ENCODE measurements at places on chromosomes 7 and 10.

DNA sequence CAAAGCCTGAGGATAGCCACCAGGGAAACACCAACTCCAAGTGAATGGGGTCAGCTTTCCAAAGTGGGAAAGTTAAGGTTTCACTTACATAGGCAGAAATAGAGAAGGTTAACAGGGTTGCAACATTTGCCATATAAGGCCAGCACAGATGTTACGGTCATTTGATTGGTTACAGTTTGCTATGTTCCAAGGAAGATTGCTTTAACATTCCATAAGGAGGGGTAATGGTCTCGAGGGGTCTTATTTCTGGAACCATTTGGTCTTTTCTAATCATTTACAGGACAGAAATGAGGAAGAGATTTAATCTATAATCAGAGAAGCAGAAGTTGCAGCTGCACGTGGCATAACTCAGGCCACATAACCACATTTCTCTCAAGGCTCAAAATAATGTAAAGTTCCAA, 679.4 kb upstream of the C7orf33 start:
- no peak for DNase-seq

DNA sequence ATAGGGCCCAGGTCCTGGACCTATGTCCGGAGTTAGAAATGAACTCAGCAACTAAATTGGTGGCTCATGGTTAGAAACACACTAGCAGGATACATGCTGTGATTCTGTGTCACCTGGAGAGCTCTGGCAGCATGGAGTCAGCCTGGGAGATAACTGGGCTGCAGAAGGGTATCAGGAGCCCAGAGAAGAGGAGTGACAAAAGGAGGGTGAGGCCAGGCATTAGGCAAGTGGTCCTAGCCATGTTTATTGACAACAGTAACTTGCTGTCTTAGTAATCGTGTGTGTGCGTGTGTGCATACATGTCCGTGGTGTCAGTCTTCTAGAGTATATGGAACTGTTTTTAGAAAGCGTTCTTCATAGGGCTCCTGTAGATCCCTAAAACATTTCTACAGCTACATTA, 157.5 kb upstream of the PHYHIPL start:
- DNase-seq, result no peak

- DNase-seq, result no peak
These were observed 57.6 kb upstream of the ANAPC16 start for GRCh38 chr10:72158176-72158575.

GRCh38 chr7:4550117-4550516, 132.0 kb upstream of the FOXK1 start:
- DNase-seq, result no peak

GRCh38 chr10:88154596-88155250, 291.3 kb downstream of the PTEN start:
- DNase-seq, result no peak

GRCh38 chr10:114955984-114956383, 18.0 kb downstream of the TRUB1 start:
- no peak for DNase-seq

DNA sequence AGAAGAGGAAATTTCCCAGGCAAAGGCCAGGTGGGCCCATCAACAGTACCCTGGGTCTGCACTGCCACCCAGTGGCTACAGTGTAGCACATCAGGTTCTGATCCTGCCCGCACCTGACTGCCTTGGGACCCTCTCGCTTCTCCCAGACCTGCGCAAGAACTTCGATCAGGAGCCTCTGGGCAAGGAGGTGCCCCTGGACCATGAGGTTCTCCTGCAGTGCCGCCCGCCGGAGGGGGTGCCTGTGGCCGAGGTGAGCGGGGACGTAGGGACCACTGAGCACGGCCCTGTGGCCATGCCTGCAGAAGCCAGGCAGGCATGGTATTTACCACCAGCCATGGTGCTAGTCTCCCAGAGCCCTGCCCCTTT, 33.9 kb upstream of the SLC29A3 start:
- no peak for DNase-seq

- no peak for DNase-seq
These were observed 735.6 kb upstream of the SORCS1 start for GRCh38 chr10:107900131-107900530.

All from stimulated activated CD8-positive, alpha-beta memory T cell treated with anti-CD3 and anti-CD28 coated beads, Interleukin-4, amount 100 ng/mL, for 1 hour (primary cell).